ENCODE measurements at places on chromosomes 7 and 10.

GRCh38 chr7:127080576-127080975, 172.2 kb downstream of the GRM8 start:
- no peak for DNase-seq

GRCh38 chr10:69449841-69450240, 1.4 kb upstream of the TSPAN15 start:
- DNase-seq = peak; percentile 51

DNA sequence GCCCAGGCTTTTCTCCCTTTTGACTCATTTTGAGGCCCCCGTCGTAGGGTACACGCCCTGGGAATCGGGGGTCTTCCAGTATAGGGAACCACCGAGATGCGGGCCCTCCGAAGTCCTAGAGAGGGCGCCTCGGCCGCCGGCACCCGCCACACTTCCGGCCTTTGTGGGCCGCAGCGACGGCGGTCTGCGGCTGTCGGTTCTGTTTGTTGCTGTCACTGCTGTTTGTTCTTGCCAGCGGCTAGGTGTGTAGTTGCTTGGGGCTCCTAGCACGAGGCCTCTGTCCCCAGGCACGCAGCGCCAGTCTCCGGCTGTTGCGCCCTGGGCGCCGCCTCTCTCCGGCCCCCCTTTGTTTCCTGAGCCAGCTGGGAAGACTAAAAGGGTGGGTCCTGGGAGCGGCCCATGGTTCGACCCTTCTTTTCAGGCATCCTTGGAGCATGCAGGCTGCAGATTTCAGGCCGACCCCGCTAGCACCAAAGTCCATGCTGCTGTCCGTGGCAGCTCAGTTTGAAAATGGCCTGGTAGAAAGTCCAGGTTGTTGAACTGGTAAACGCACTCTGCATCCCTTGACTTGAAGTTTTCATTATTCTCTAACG, 17.8 kb upstream of the ZKSCAN1 start:
- DNase-seq = peak; percentile 77

DNA sequence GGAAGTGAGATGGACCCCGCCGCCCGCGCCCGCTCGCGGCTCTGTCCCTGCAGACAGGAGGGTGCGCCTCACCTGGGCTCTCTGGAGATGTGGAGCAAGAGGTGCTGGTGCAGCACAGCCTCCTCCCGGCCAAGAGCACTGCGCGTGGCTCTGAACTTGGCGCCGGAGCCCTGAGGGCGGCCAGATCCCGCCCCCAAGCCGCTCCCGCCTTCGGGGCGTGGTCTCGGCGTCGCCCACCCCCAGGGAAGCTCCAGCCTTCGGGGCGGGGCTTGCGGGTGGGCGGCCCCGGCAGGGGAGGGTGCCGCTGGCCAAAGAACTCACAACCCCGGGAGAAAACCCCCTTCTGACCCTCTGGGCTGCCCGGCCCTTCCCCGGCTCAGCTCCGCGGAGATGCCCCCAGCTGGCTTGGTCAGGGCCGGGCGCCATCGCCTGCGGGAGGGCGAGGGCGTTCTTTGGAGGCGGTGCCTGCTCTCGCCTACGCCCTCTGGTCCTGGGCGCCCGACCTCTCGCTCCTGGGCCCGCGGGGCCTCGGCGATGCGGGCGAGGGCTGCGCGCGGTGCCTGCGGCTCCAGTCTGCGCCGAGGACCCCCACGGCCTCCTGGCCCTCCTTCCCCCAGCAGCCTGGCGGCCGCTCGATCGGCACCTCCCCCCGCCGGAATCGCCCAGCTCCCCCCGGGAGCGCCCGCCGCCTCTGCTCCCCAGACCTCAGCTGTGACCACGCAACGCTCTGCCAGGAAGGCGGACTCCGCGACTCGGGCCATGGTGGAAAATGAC, at the start of gene ZNF488:
TSS of gene ZNF488 (minus strand) at position 146 of the 774 bp plus-strand sequence. CDS start 15,464 bp downstream, outside the sequence.
- peak; percentile 79 for DNase-seq

DNA sequence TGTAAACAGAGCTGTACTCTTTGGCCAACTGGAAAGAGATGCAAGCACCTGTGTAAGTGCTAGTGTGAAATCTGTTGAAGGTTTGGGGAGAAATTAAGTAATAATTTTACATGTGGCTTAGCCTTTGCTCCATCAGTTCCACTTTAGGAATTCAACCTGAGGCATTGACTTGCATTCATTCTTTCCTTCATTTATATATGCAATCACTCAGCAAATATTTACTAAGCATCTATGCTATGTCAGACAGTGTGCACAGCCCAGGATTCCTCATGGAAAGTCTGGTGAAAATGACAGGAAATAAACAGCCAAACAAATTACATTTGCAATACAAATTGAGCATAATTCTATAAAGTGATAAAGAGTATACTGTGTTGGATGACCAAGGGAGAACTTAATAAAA, 50.3 kb downstream of the ERLIN1 start:
- no peak for DNase-seq

GRCh38 chr10:132407846-132408278, 10.9 kb downstream of the PWWP2B start:
- DNase-seq = no peak

Data from activated naive CD4-positive, alpha-beta T cell treated with anti-CD3 and anti-CD28 coated beads, Interleukin-2, amount 50 U/mL, for 72 hours (primary cell).